ENCODE measurements at places on chromosomes 2 and 18.

GRCh38 chr2:241734208-241734466 lies 293 bp upstream of the D2HGDH start:
- DNase-seq = no peak

- DNase-seq = no peak
Measured at GRCh38 chr2:200744201-200744602, 67.5 kb upstream of the BZW1 start.

- no peak for DNase-seq
Measured at GRCh38 chr2:234292962-234293243, 204.0 kb downstream of the ARL4C start.

DNA sequence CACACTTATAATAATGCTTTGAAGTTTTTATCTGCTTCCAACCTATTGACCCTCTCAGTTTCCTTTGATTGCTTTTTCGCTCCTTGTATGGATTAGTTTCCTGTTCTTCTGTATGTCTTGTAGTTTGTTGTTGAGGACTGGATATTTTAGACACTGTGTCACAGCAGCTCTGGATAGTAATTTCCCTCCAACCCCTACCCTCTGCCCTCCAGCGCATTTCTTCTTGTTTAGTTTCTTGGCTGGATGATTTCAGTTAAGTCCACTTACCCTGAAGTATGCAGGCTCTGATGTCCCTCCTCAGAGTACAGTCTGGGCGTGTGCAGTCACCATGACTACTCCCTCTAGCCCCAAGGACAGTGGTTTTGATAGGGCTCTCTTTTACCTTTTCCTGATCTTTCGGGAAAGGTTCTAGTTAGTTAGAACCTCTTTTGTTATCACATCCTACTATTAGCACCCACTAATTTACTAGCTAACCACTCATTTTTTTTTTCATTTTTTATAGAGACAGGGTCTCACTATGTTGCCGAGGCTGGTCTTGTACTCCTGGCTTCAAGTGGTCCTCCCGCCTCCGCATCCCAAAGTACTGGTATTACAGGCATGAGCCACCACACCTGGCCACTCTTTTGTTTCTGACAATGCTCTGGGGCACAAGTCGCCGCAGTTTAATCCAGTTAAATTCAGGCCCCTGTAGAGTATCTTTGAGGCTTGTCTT lies 16.3 kb upstream of the LYG1 start:
- DNase-seq = no peak

DNA sequence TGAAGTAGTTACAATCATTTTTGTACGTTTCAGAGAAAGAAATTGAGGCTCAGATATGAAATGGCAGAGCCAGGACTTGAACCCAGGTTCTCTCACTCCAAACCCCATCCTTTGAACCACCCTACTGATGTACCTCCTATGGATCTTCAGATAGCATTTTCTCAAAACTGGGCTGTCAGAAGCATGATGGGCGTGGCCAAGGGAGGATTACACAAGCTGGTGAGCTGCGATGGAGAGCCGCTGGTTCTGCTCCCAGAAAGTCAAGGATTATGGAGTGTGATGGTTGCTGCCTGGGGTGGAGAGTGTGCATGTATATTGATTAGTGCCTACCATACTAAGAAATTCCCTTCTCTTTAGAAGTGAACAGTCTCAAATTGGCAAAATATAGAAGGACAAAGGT lies 47.0 kb upstream of the PPP1CB start:
- DNase-seq = no peak

GRCh38 chr2:200028998-200029397 lies 73.6 kb downstream of the MAIP1 start:
- no peak for DNase-seq

- DNase-seq = no peak
Measured at GRCh38 chr18:35983818-35984217, 11.3 kb downstream of the RMP24 start.

DNA sequence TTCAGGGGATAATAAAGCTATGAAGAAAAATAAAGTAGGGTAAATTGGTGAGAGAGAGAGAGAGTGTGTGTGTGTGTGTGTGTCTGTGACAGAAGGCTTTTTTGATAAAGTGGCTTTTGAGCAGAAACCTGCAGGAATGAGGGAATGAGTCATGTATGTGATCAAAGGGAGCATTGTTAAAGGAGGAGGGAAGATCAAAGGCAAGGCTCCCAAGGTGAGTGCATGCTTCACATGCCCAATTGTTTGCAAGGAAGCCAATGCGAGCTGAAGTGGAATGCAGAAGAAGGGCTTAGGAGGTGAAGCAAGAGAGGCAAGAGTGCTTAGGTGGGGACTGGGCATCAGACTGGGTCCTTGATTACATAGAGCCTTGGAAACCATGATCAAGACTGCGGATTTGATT lies 96.8 kb downstream of the DNAH6 start:
- no peak for DNase-seq

DNA sequence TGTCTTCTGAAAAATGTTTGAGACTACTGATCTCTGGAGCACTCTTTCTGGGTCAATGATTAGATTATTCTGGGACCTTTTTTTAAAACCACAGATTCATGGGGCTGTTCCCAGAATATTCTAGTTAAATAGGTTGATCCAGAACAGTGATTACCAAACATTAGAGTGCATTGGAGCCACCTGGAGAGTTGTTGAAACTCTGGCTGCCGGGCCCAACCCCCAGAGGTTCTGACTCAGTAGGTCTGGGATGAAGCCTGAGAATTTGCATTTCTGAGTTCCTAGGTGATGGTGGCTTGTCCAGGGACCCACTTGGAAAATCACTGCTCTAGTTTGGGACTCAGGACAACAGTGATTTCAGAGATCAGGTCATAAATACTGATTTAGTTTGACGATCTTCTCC lies 197.3 kb downstream of the PTPRM start:
- DNase-seq = no peak

- no peak for DNase-seq
Measured at GRCh38 chr18:60506682-60507081, 134.1 kb upstream of the MC4R start.

All from tibial nerve (tissue), 4 donors.